ENCODE measurements at places on chromosomes 1 and 21.

- DNase-seq, result peak; percentile 2
Observed at GRCh38 chr1:228964178-228965089, 229.2 kb downstream of the RHOU start.

DNA sequence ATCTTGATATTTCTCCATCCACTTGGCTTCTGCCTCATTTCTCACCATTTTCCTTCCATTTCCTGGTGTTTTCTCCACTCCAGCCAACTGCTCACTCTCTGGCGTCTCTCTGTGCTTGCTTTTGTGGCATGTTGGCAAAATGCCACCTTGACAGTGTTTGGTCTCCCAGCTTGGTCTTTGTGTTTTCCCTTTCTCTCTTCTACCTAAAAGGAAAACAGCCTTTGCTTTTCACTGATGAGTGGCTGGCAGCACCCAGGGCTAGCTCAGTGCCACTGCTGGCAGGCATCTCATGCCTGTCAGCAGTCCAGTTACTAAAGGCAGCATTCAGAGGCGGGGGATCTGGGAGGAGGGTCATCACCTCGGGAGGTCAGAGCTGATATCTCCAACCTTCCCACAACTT is 55.3 kb upstream of the DSCAM start:
- no peak for DNase-seq

DNA sequence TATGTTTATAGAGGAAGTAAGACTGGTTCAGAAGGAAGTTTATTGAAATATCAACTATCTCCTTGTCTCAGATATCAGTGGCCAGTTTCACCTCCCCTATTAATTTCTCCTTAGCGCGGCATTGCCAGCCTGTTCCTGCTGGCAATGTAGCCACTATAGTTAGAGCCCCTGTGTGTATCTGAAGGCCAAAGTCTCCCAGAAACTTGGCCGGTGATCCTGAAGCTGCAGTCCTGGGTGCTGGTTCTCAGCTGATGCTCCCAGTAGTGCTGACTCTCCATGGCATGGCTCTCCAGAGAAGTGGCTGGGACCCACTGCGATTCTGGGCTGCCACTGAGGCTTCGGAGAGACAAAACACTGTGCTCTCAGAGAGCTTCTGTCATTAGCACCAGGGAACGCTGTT is 59.9 kb downstream of the TNN start:
- DNase-seq, result no peak

- peak; percentile 55 for DNase-seq
Observed at GRCh38 chr1:149965440-149965839, 28.8 kb upstream of the MTMR11 start.

- DNase-seq, result no peak
Observed at GRCh38 chr1:151524736-151525135, 13.5 kb downstream of the CGN start.

DNA sequence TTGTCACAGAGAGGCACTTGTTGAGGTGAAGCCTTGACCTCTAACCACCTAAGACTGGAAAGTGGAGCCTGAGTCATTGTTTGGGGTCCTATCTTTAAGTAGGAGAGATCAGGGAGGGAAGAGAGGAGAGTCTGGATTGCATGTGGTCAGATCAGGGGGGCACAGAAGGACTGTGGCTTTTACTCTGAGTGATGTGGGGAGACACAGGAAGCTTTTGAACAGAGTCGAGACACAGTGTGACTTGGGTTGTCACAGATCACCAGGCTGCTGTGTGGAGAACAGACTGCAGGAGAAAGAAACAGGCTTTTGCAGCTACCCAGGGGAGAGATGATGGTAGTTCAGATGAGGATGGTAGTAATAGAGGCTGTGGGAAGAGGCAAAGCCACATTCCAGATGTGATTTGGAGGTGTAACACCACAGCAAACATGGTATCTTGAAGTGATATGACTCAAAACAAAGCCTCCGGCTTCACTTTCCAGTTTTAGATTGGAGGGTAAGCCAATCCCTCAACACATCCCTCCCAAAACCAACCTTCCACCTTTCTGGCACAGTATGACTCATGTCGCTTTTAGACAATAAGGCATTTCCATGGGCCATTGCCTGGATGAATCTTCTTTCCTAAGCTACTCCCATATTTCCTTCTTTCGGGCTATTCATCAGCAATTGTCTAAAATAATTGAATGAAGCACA is 125.8 kb upstream of the SLC44A3 start:
- peak; percentile 26 for DNase-seq

GRCh38 chr1:21638531-21639341 is 30.4 kb downstream of the RAP1GAP start:
- DNase-seq, result peak; percentile 88

- DNase-seq, result peak; percentile 76
Observed at GRCh38 chr1:119475866-119476439, 31.1 kb upstream of the HSD3B1 start.

GRCh38 chr1:226420328-226420727 is 12.4 kb upstream of the PARP1 start:
- no peak for DNase-seq

DNA sequence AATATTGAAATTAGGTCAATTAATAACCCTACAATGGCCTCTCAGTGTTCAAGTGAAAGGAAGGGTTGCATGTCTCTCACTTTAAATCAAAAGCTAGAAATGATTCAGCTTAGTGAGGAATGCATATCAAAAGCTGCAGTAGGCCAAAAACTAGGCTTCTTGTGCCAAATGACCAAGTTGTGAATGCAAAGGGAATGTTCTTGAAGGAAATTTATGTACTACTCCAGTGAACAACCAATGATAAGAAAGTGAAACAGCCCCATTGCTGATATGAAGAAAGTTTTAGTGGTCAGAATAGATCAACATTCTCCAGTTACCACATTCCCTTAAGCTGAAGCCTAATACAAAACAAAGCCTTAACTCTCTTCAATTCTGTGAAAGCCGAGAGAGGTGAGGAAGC is 10.0 kb downstream of the MAEL start:
- no peak for DNase-seq

- DNase-seq, result no peak
Observed at GRCh38 chr1:5349526-5349925, 642.7 kb downstream of the NPHP4 start.

- DNase-seq, result no peak
Observed at GRCh38 chr1:192059407-192059806, 98.9 kb upstream of the RGS18 start.

- no peak for DNase-seq
Observed at GRCh38 chr21:46023555-46023954, 42.0 kb downstream of the COL6A1 start.

DNA sequence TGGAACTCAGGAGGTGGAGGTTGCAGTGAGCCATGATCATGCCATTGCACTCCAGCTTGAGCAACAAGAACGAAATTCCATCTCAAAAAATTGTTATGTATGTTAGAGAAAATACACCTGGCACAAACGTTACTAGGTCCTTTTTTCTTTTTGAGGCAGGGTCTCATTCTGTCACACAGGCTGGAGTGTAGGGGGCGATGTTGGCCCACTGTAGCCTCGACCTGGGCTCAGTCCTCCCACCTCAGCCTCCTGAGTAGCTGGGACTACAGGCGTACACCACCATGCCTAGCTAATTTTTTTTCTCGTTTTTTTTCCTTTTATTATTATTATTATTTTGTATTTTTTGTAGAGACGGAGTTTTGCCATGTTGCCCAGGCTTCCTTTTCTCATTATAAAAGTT is 4.4 kb downstream of the HAX1 start:
- no peak for DNase-seq

DNA sequence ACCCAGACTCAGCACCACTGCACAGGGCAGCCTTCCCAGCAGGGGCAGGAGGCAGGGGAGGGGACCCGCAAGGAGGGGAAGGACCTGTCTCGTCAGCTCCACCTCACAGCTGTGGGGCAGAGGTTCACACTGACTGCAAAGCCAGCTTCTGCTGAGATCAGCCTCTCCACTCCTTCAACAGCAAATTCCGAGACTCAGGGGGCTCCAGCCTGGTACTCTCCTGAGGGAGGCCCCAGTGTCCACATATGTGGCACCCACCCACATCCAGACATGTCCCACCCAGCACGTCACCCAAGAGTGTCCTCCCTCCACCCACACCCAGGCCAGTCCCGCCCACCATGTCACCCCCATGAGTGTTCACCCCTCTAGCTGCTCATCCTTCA is 329.5 kb downstream of the NPHP4 start:
- DNase-seq, result no peak

DNA sequence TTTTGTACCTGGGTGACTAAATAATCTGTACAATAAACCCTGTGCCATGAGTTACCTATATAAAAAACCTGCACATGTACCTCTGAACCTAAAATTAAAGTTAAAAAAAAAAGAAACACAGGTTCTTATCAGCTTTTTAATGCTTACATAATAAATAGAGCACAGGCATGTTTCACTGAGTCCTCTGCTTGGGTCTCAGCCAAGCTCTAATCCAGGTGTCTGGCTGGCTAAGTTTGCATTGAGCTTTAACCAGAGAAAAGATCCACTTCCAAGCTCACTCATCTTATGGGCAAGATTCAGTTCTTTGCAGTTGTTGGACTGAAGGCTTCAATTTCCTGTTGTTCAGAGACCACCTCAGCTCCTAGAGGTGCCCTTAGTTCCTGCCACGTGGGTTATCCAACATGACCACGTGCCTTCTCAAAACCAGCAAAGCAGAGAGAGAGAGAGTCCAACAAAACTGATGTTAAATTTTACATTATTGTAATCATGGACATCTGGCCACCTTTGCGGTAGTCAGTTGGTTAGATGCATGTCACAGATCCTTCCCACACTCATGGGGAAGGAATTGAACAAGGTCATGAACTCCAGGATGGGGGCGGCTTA is 68.2 kb upstream of the TMPRSS2 start:
- no peak for DNase-seq

- DNase-seq, result no peak
Observed at GRCh38 chr1:238254935-238255334, 364.2 kb upstream of the ZP4 start.

DNA sequence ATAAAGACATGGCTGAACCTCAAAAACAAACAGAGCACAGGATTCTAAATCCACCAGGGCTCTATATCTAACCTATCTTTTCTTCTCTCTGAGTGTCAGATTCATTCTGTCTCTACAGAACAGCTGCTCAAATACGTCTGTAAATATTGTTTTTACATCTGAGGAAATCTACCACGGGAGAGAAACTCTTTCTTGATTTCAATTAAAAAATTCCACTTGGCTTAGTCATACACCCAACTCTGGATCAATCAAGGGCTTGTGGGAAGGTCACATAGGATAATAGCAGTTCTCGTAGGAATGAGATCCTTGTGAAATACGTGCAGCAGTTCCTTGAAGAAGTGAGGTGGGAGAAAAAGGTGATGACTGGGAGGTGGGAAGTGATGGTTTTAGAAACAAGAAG is 1355.7 kb upstream of the ADGRL2 start:
- peak; percentile 10 for DNase-seq

DNA sequence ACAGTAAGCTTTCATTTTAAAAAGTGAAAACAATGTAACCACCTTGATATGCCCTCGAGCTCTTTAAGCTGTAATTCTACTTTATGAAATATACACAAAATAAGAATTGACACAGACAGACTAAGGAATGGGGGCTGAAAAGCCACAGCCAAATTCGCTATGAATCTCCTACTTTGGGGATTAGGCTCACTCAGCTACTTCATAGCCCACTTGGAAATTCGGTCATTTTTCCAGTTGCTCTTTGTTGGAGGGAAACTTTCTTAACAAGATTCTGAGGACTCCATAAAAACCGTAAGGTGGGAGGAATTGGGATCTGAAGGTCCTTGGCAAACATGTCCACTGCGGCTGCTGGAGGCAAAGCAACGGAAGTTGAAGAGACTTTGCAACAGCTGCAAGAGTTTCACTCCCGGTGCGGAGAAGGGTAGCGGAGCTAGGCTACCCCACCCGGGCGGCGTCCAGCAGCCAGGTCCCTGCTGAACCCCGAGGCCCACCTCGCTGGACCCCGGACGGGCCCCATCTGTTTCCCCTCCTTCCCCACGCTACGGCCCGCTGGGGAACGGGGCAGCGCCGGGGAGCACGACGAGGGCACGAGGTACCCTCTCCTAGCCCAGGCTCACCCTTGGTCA is 634 bp downstream of the MYCBP start:
- DNase-seq, result peak; percentile 32

DNA sequence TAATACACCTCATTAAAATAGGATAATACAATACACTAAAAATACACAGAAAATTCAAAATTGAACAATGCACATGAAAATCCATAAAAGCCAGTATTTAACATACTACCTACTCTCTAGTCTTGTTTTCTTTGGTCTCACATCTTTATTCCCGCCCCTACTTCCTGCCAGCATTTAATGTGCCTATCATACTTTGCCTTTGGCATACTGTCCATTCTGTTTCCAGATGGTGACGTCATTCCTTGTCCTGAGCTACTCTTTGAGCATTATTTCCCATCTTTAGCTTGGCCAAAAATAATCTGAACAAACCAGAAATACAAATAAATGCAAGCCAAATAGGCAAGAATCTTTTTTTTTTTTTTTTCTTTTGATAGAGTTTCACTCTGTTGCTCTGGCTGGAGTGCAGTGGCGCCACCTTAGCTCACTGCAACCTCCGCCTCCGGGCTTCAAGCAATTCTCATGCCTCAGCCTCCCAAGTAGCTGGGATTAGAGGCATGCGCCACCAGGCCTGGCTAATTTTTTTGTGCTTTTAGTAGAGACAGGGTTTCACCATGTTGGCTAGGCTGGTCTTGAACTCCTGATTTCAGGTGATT is 4.4 kb downstream of the HFM1 start:
- DNase-seq, result peak; percentile 14

GRCh38 chr1:223707256-223708000 is 4.9 kb upstream of the CAPN2 start:
- DNase-seq, result peak; percentile 97
